Stimulated activated naive CD8-positive, alpha-beta T cell treated with anti-CD3 and anti-CD28 coated beads, Interleukin-15, amount 100 ng/mL, for 72 hours (primary cell): ENCODE measurements at places on chromosomes 3 and 15.

DNA sequence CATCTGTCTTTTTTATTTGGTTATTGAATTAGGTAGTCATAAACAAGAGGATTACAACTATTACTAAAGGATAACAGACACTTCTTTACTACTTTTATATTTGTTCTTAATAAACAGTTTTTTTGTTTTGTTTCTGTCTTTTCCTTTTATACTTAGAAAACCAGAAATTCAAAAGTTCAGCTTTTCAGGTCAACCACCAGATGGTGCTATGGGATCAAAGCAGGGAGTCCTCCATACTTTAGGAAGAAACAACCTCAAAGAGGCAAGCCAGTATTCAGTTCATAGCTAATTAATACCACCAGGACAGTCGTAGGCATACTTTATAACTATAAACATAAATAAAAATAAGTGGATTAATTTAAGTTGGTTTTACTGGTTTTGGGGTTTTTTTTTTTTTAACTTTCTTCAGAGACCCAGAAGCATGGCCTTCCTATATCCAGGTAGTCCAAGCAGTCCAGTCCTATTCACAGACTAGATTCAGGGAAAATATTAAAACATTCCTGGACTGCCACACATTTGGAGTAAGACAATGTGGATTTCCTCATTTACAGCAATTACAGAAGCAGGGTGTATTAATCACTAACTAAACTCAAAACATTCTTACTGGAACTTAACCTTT, 16.0 kb upstream of the EID1 start:
- peak; percentile 40 for DNase-seq

DNA sequence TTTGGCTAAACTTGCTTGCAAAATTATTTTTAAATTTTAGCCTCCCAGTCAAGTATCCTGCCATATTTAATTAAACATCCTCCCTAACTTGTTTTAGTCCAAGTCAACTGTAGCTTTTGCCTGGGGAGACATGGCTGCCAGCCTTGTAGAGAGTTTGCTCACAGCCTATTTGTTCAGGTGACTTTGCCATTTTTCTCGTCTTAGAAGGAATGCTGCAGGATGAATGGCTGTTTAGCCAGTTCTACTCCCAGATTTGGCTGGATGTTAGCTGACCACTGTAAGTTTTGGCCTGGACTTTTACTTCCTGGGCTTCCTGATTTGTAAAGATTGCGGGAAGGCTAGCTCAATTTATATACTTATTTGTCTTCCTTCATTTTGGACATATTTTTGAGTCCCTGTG, 236.4 kb upstream of the SGO1 start:
- DNase-seq: no peak

DNA sequence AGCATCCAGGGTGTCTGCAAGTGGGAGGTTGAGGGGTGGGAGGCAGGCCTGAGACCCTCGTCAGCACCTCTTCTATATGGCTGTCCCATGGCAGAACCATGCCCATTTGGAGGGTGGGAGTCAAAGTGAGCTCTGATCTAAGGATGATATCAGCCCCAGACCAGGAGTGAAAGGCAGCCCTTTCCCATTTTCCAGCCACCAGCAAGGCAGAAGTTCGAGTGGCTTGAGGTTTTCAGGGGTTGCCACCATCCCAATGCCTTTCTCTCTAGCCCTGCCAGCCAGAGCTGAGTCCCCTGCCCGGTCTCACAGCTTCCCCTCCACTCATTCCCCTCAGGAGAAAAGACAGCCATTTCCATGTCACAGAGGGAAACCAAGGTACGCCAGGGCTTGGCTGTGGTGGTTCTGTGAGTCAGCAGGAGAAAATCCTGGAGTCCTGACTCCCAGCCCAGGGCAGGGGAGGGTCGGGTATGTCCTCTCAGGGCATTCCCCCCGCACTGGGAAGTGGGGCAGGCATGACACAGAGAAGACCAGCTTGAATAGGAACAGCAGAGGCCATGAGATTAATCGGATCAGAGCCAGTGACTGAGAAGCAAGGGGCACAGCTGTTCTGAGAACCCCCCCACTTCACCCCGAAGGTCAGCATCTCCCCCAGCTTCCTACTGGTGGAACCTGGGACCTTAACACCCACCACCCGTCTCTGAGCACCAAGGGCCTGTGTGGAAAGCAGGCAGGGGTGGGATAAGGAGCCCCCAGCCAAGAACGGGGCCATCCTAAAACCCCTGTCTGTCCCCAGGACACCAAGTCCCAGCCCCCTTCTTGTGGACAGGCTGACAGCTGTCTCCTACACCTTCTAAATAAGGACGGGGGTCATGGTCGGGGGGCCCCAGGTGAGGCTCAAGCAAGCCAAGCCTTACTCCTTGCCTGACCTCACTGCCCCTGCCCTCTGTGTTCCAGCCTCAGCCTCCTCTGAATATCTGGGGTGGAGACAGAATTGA, 965 bp upstream of the SLC38A3 start:
- no peak for DNase-seq

GRCh38 chr15:73647259-73648013, 14.2 kb upstream of the NPTN start:
- no peak for DNase-seq

DNA sequence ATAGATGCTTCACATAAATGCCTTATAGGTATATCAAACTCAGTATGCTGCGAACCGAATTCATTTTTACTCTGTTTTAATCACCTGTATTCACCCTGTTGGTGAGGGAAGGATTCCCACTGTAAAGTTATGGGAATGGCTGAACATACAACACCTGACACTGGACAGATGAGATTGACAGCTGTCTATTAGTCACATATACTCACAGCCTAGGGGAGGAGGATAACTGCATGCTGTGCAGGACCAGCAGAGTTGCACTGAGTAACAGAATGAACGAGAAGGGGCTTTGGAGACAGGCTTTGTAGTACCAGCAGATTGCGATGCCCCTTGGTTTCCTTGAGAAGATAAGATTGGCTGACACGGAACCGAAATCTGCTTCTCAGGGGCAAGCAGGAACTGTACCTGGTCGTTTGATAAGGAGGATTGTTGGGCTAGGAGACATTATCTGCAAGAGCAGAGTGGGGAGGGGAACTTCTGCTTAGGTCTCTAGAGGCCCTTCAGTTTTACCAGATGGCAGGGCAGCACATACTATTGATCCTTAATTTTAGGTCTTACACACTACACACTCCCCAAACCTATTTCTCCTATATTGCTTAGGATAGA, 43.5 kb upstream of the SLC22A13 start:
- no peak for DNase-seq

DNA sequence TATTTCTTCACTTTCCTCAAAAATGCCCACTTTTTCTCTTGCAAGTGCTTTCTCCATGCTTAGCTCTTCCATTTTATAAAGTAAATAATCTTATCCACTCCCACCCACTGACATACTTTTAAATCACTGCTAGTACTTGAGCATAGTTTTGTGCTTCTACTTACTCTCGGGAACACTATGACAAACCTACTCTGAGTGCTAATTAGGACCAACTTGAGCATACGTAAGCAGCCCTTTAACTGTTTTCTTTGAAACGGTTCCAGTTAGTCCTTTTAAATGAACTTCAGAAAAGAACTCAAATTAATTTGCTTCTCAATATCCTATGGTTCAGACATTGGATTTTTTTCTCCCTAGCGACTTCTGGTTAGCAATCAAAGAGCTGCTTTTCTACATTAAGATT, 280.0 kb upstream of the SOX2 start:
- DNase-seq: no peak

GRCh38 chr3:38227989-38228388, 37.6 kb upstream of the SLC22A13 start:
- no peak for DNase-seq

GRCh38 chr15:49919034-49919433, 200.0 kb downstream of the ATP8B4 start:
- DNase-seq: no peak

- no peak for DNase-seq
Measured at GRCh38 chr15:66873856-66874255, 171.8 kb downstream of the SMAD6 start.

DNA sequence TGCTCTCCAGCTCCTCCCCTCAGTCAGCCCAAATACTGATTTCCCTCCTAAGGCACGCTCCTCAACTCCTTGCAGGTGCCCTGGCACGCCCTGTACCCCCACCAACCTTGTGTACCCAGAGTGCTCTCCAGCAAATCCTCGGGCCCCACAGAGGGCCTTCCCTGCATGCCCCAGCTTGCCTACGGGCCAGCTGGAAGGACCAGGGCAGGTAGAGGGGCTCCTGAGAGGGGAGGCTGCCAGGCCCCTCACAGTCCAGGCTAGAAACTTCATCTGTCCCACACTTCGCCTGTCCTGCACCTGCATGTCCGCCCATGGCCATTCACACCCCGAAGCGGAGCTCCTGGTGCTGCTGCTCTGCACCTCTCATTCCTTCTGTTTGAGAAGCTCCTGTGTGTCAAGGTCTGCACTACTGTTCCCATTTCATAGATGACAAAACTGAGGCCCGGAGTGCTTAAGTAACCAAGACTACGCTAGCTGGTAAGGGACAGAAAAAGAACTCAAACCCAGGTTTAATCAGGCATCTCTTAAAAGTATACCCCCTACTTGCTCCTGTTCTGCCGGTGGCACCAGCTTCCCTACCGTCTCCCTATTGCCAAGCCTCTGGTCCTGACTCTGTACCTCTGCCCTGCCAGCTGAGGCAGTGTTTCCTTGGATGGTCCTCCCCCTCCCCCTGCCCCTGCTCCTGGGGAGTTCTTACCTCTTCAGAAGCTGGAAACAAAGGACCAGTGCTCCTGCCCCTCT, 35.6 kb downstream of the ZXDC start:
- no peak for DNase-seq

GRCh38 chr15:25739687-25740121, 123.4 kb downstream of the ATP10A start:
- DNase-seq: peak; percentile 39

GRCh38 chr3:31937225-31937624, 43.8 kb downstream of the OSBPL10 start:
- DNase-seq: no peak
